ENCODE measurements at places on chromosomes 13 and 19.

DNA sequence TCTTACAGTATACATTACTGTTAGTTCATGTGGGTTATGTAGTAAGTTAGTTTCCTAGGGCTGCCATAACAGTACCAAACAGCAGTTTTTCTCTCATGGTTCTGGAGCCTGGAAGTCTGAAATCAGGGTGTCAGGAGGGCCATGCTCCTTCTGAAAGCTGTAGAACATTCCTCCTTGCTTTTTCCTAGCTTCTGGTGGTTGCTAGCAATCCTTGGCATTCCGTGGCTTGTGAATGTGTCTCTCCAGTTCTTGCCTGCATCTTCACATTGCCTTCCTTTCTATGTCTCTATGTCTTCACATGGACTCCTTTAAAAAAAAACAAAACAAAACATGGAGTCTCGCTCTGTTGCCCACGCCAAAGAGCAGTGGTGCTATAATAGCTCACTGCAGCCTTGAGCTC is 95.4 kb downstream of the WDFY2 start:
- DNase-seq, result no peak

- DNase-seq, result peak; percentile 26
These were observed 16.8 kb upstream of the AKAP8 start for GRCh38 chr19:15396436-15396835.

DNA sequence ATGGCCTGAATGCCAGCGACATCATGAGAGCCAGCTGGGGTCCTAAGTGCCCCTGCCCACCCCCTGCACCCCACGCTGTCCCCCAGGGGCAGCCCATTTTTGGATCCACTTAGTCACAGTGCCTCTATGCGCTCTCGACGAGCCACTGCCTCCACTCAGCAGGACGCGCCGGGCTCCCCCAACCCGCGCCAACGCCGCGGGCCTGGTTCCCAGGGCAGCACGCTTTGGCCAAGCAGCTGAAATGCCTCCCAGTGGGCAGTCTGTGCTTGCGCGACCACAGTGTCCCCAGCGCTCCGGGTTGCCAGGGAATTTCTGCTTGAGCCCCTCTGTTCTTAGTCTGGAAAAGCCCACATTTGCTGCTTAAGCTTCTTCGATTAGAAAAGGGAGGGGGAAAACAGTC is 39.4 kb downstream of the TMED1 start:
- DNase-seq, result no peak

DNA sequence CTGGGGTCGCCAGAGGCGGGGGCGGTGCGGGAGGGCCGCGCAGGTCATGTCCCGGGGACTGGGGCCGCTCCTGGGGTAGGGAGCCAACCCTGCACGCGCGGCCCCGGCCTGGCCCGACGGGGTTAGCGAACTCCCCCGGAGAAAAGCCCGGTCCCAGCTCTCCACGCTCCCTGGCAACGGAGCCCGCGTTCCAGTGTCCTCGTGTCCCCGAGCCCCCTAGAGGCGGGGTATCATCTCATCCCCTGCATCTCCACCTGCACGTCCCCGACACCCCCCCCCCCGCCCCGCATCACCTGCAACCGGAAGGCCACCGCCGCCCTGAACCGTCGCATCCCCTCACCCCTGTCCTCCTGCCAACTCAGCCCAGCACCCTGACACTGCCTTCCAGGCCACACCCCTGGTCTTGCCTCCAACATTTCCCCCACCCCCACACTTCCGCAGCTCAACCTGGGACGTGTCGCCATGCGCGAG is 2.7 kb downstream of the WDR88 start:
- no peak for DNase-seq
